Inflammatory macrophage treated with lipopolysaccharide for 1 hour (primary cell): ENCODE measurements at places on chromosomes 5 and 9.

GRCh38 chr5:71880536-71880935, 161.5 kb downstream of the CARTPT start:
- DNase-seq = no peak

DNA sequence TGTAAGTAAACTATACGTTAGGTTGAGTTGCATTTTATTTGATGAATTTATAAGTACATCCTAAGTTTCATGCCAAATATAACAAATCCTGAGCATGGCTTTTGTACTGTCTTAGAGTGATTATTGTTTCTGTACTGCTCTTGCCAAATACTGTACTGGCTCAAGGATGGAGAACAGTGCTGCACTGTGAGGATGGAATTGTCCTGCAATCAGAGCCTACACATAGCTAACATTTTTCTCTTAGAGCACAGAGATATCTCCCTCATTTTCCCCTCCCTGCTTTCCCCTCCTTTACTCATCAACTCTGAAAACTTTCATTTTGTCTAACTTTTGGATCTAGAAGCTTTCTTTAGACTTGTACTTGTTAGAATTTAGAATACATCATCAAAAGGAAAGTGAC, 28.3 kb downstream of the LRRC70 start:
- no peak for DNase-seq

DNA sequence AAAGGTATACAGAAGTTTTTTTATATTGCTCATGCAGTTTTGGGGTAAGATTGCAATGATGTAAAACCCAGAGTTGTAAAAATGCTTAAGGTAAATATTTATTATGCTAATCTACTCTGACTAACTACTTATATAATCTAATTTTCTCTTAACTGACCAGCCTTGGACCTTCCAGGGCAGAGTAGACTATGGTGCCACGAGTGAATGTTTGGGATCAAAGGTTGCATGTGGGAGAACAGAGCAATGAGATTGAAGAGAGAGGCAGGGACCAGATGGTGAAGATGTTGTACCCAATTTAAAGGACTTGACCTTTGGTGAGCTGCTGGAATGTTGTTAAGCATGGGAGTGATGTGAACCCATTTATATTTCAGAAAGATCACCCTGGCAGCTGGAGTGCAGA, 34.8 kb upstream of the PANK3 start:
- no peak for DNase-seq

DNA sequence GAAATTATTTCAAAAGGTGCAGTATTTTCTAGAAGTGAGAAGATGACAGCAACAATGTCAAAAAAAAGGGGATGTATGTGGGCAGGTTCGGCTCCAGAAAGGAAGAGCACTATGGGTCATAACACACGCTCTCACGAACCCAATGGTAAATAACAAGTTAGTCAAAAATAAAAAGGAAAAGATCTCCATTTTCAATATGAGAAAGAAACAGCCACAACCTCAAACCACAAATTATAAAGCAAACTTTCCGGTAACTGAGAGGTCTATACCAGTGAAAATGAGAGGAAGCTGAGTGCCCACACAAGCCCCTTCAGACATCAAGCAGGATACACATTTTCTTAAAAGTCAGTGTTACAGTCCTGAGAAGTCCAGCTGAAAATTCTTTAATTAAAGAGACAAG, 398.5 kb upstream of the RPS23 start:
- DNase-seq = no peak

- no peak for DNase-seq
Observed at GRCh38 chr5:157372472-157372822, 87.6 kb upstream of the NIPAL4 start.

DNA sequence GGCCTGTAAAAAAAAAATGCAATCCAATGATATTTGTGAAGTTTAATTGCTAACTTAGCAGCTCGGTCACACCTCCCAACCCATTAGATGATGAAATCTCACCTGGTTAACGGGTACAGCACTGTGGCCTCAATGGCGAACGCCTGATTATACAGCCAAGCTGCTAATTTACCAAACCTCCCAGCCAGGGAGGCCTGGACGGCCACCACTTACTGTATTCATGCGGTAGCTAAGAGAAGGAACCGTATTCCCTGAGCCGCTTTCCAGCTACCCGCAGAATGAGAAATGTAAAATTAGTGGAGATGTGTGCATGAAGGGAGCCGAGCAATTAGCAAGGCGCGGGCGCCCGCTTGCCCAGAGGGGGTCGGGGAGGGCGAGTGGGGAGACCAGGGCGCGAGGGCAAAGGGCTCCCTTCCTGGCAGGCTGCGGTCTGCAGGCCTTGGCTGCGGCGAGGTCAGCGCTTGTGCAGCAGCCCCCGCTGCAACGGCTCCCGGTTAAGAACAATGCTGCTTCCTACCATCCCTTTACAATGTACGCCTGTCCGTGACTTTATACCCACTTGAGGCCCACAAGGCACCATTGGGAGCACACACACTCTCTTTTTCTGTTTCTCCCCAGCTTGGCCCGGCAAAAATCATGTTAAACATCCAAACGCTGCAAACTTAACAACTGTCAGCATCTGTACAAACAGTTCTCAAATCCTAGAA, 70.4 kb upstream of the TBCA start:
- no peak for DNase-seq

DNA sequence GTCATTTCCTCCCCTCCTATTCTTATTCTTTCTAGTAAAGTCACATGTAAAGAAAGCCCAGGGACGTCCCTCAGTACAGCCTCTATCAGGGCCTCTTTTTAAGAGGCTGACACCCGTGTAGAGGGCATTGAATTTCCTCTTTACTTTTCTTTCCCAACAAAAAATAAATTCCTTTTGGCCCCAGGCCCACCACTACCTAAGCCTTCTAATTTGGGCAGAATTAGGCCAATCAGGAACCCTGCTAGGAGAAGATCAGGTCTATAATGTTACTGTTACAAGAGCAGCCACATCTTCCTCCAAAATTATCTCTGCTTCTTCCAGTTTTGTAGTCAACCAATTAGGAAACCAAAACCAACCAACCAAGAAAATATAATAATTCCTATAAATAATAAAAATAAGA, 189.6 kb upstream of the NREP start:
- no peak for DNase-seq

- DNase-seq = no peak
Observed at GRCh38 chr5:172745838-172746237, 25.2 kb downstream of the DUSP1 start.
